ENCODE measurements at places on chromosomes 2 and 18.

- no peak for DNase-seq
Measured at GRCh38 chr2:85303780-85304531, 23.8 kb downstream of the TGOLN2 start.

DNA sequence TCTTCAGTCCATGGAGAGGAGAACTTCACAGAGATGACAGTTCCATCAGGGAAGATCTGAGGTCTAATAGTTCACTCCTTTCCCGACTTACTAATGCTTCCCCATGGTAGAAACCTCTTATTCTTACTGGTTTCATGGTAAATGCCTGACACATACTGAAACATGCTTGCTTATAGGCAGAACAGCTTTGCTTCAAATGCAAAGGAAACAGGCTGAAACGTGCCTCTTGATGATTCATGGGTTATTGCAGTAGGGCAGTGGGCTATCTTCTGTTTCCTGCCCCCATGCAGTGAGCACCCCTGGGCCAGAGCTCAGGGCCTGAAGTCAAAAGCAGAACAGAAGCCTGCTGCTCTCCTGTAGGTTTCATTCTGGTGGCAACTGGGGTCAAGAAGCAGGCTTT is 223.5 kb downstream of the RDH14 start:
- no peak for DNase-seq

DNA sequence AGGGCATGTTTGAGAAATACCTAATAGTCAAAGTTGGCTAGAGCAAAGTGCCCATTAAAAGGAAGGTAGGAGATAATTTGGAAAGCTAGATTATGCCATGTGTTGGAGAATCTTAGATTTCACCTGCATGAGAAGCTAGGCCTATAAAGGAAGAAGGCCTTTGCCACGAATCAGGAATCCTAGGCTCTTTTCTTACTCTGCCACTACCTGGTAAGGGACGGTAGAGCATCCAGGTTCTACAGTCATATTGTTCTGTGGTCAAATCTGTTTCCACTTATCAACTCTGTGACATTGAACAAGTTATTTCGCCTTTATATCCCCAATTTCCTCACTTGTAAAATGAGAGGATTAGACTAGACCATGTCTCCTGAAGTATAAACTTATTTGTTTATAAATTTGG is 3.6 kb upstream of the KCNJ3 start:
- DNase-seq: no peak

GRCh38 chr2:11616097-11616687 is 53.8 kb downstream of the NTSR2 start:
- DNase-seq: no peak

DNA sequence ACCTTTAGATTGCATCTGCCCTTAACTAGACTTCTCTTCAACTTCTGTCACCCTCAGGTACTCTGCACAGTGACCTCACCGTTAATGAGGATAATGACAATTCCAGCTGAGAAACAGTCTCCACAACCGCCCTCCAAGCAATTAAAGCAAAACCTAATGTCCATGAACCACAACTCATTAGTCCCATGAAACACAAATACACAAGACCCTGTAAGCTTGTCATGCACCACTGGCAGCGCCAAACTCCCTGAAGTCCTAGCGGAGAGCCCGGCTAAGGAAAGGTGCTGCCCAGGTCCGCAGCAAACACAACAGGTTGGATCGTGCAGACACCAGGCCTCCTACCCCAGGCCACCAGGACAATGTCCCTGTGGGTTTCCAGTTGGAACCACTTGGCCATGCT is 7.4 kb downstream of the SMAD7 start:
- no peak for DNase-seq

DNA sequence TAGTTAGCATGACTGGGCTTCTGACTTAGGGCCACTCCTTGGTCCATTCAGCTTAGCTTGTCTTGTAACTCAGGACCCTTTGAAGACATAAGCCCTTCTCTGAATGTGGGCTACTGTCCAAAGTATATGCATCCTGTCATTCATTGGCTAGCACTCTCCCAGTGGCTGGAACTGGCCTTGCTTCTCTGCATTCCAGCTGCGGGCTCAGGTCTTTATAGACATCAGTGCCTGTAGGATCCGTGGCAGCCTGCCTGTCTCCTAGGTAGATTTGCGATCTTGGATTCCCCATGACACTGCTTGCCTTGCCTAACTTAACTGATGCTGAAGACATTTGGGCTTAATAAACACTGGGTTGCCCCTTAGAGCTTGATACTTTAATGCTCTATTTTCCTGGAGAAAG is 170.1 kb downstream of the DCC start:
- peak; percentile 4 for DNase-seq

- DNase-seq: no peak
Measured at GRCh38 chr2:105449076-105449475, 50.2 kb upstream of the FHL2 start.

DNA sequence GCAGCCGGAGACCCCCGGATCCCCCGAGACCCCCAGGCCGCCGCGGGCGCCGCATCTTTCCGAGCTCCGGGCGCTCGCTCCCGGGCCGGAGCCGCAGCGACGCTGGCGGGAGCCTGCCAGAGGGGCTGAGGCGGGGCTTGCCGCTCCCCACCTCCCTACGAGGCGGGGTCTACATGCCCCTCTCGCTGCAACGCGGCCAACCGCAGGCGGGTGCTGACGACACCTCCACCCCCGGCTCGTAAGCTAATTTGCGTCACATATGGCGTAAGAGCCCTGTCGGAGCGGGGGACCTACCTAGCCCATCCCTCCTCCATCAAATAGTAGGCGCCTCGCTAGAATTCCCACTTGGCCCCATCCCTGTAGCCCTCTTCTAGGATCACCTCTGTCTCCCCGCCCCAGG is at the start of gene PTPRN:
PTPRN (minus strand) TSS at position 124 of the 400 bp plus-strand sequence; CDS start at position 55, 69 bp downstream.
- DNase-seq: no peak

GRCh38 chr2:167954495-167954894 is 292.9 kb downstream of the STK39 start:
- DNase-seq: no peak

DNA sequence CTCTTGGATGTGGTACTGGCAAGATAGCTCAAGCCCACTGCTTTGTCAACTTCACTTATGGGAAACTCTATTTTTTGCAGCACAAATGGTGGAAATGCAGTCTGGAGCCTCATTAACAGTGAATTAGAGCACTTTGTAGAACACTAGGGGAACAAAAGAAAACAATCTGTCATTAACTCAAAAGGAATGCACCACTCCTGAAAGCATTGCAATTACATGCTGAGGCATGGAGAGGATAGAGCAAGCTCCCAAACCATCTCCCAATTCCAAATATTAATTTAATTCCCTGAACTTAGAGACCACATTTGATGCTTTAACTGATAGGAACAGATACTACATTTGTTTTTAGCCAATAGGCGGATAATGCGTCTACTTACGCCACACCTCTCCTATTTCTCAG is 32.8 kb upstream of the TANC1 start:
- DNase-seq: no peak

DNA sequence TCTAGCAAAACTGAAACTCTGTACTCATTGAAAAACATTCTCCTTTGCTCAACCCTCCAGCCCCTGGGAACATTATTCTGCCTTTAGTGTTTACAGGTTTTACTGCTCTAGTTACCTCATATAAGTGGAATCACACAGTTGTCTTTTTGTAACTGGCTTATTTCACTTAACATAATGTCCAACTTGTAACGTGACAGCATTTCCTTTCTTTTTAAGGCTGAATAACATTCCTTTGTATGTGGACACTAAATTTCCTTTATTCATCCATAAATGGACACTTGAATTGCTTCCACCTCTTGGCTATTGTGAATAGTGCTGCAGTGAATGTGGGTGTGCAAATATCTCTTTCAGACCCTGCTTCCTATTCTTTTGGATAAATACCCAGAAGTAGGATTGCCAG is 144.9 kb downstream of the ACTR3 start:
- DNase-seq: no peak

DNA sequence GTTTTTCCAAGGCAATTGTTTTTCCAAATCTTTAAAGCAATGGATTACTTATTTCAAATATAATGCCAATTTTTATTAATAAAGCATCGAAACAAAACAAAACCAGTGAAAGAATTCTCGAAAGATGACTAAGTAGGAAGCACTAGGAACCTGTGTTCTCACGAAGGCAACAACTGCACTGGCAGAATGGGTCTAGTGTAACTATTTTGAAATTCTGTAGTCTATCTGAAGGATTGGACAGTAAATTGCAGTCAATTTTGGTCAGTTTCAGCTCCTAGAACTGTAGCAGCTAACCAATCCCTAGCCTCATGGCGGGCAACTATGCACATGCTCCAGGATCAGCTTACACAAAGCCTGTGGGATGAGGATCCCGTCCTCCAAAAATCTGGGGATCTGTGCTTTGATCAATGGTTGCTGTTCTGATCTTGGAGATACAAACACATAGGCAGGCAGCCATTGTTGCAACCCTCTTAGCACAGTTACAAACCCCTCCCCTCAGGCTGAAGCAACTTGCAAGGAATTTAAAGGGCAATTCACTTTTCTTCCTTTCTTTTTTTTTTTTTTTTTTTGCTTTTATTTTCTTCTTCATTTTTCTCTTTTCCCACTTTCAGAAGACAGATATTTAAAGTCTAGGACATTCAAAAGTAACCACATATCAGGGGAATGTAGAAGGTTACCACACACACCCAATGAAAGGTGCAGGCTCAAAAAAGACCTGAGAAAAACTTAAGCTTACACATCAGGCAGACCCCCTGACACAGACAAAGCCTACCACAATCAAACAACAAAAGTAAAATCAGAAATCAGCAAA is 147.6 kb downstream of the THADA start:
- no peak for DNase-seq

DNA sequence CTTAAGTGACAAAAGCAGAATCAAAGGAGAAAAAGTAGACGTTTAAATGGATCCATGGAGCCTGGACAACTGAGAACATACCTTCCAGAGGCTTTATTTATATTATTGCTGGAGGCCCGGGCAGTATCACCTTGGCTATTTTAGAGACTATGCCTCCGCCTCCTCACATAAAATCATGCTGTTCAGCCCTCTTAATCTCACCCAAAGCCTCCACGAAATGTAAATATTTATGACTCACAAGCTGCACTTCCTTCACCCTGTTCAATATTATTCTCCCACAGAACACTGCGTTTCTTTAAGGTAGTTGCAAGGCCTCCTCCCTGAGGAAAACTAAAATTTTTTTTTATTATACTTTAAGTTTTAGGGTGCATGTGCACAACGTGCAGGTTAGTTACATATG is 478.6 kb upstream of the ACVR2A start:
- no peak for DNase-seq

- DNase-seq: no peak
Measured at GRCh38 chr2:177242121-177242987, 22.2 kb downstream of the NFE2L2 start.

DNA sequence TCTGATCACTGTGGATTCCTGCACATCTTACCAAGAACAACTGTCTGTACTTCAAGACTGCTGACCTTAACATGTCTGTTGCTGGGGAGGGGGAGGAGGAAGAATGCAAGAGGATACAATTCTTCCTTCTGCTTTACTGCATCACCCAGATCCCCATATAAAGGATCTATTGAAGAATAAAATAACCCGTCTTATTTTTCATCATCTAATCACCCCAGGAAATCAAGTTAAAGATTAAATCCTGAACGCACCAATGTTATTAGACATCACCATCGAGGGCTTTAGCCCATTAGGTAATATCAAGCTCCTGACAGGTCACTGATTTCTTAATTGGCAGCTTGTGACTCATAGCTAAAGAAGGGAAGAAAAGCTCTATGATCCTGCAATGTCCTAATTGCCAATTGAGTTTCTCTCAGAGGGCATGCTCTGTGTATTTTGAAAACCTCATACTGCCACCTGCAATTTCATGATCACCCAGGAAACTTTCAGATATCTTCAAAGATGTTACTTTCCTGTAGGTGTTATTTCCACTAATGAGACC is 75.4 kb upstream of the KCNE4 start:
- no peak for DNase-seq

GRCh38 chr2:222608081-222608480 is 47.8 kb downstream of the FARSB start:
- no peak for DNase-seq

DNA sequence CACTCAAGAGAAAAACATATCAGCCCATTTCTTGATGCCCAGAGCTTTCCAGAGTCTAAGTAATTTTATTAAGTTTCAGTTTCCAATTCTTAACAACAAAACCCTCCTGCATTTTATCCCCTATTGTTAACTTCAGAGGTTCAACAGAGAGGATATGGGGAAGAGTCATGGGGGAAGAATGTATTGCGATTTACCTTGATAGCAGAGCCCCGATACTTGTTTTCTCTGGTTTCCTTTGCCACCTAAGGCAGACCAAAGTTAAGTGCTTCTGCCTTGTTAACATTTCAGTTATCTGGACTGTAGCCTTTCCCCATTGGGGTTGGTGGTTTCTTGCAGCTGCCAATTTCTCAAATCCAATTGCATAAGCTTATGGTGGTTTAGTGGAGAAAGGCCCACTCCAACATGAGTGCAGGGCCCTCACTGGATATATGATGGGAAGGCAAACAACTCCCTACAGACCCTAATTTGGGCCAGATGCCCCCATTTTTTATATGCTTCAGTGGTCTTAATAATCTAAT is 82.0 kb upstream of the ITGB6 start:
- no peak for DNase-seq

- DNase-seq: no peak
Measured at GRCh38 chr2:188028739-188029138, 262.9 kb upstream of the GULP1 start.

- no peak for DNase-seq
Measured at GRCh38 chr2:189937691-189938090, 124.8 kb downstream of the MSTN start.

DNA sequence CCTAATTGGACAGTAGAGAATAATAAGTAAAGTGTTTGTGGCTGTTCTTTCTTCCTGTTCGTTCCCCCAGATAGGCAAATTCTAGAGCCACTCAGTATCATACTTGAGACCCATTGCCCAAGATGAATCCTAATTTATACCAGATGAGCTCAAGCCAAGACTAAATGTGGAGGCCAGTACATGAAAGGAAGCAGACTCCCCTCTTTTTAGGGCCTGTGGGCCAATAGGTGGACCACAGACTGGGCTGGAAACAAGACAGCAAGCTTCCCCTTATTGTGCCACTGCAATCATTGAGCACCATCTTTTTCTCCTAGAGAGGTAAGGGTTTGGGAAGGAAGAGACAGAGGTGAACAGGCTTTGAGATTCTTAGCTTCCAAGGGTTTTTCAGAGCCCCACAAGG is 141.9 kb downstream of the MGAT5 start:
- no peak for DNase-seq

DNA sequence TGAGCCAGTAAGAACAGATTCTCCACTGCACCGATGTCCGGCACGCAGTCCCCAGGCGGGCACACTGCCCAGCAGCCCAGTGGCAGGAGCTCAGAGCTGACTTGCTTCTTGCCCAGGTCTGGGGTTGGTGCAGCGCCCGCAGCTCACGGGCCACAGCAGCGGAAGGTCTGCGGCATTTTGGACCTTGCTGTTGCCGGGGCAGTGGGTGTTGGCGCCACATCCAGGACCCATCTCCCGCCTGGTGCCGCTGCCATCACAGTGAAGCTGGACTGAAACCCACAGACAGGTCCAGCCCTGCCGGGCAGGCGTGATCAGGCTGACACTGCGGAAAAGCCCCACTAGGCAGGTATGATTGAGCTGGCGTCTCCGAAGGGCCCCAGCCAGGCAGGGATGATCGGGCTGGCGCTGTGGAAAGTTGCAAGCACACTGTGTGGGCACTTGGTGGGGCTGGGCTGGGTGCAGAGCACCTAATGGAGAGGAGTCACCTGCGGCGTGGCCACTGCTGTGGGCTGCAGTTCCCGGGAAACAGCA is 75.5 kb downstream of the SLC66A2 start:
- no peak for DNase-seq

- DNase-seq: peak; percentile 35
Measured at GRCh38 chr2:124810132-124810531, 785.0 kb downstream of the CNTNAP5 start.

- DNase-seq: no peak
Measured at GRCh38 chr2:11395389-11395788, 51.0 kb upstream of the ROCK2 start.

GRCh38 chr2:31232586-31232985 is 1.4 kb upstream of the EHD3 start:
- no peak for DNase-seq

Measured in endothelial cell (in vitro differentiated cells).